KG1 (cell line): ENCODE measurements at places on chromosomes 6 and 20.
A peak's percentile ranks its signal among the peaks of the same experiment; 100 is the strongest.

GRCh38 chr20:5180421-5180820 is 53.6 kb downstream of the CDS2 start:
- DNase-seq = no peak

DNA sequence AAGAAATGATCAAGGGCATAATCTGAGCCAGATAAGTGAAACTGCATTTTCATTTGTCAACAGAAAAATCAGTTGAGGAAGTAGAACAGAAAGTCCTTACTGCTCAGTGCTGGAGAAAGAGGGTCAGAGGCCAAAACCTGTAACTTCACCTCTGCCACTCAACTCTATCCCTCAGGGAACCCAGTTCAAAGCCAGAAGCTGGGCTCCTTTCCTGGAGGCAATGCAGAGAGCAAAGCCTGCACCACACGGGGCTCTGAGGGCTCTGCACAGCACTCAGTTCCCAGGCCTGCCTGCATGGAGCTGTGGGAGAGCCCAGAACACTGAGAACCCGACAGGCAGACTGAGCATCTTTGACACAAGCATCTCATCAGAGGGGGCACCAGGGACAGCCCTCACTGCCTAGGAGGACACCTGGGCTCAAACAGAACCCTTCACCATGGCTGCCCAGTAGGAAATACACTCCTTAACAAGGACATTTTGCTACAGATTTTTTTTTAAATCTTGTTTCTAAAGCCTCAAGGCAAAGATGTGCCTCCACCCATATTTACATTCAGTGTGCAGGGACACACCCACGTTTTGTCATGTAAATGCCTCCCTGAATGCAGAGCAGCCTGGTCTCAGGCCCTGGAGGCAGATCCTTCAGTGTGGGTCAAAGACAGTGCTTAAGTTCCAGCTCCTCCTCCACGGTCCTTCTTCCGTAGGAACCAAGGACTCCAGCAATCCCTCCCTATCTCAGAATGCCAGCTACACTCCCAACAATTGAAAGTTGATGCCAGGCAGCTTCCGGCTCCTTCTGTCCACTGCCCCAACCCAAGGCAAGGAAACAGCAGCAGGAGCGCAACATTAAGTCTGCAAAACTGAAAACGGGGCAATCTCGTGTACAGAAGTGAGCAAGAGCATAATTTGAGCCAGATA is 6.6 kb downstream of the RNASET2 start:
- DNase-seq = no peak

DNA sequence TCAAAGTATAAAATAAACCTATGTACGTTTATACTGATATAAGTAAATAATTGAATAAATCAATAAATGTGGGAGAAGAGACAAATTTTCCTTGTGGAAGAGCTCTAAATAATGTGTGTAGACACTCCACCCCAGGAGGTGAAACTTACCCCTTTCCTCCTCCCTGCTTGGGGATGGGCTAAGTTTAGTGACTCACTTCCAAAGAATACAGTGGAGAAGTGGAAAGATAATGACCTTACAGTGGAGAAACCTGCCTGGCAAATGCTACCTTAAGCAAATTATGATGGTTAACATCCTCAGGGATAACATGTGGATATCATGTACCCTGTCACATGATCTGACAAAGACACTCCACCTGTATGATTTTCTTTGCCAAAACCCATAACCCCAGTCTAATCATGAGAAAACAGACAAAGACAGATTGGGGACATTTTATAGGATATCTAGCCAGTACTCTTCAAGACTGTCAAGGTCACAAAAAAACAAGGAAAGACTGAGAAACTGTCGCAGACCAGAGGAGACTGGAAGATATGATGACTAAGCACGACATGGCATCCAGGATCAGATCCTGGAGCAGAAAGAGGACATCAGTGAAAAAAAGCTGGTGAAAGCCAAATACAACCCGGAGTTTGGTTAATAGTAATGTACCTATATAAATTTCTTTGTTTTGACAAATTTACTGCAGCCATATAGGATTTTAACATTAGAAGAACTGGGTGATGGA is 195.5 kb upstream of the PRDM1 start:
- DNase-seq = no peak

DNA sequence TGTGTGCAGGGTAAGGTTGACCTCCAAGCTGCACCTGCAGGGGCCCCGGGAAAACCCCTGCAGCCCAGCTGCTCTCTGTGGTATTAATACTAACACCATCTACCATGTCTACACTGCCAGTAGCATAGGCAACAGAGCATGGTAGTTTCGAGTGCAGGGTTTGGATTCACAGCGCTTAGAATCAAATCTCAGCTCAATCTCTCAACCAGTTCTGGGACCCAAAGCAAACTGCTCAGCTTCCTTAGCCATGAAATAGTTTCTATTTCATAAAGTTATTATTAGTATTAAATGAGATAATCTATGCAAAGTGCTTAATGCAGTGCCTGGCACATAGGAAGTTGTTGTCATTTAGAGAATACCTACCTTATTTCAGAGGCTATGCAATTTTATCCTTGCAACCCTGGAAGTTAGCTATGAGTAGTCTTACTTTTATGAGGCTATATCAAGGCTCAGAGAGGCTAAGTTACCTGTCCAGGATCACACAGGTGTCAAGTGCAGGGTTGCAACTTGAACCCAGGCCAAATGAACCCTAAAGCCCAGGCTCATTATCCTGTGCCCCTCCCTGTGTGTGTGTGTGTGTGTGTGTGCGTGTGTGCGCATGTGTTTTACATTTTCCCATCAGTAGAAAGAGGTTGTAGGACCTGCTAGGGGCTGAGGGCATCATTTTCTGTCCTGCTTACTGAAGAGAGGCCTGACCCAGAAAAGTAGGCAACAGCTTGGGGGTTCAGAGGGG is 27.6 kb upstream of the MRPS18A start:
- no peak for DNase-seq

- no peak for DNase-seq
Observed at GRCh38 chr20:830011-830521, 3.4 kb upstream of the FAM110A start.

DNA sequence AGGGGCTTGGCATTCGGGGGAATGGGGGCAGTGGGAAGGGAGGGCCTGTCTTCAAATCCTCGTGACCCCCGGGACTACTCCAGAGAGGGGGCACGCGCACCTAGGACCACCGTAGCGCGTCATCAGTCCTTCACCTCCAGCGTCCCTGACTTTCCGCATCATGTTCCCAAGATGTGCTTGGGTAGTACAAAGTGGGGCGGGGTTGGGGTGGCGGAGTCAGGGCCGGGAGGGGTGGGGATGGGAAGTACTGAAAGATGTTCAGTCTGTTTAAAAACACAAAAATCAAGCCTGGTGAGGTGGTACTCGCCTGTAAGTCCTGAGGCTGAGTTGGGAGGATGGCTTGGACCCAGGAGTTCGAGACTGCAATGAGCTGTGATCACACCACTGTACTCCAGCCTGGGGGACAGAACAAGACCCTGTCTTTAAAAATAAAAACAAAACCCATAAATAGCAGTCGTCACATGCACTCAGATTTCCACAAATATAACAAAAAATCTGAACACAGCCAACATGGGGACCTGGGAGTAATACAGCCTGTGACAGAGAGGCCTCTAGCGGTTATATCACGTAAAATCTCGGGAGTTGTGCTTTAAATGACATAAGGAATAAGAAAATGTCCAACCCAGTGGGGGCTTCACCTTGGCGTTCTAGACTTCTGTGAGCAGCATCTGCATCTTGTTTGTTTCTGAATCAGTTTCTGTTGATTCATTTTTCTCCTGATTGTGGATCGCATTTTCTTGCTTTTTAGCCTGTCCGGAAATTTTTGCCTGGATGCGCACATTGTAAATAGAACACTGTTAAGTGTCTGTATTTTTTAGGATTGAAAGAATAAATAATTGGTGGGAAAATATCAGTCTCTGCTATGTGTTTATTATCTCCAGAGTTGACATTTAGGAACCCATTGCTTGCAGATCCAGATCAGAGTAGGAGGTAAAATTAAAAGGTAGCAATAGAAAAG is 698 bp upstream of the LRP11 start:
- peak; percentile 47 for DNase-seq

- no peak for DNase-seq
Observed at GRCh38 chr6:104239971-104240370, 619.7 kb downstream of the HACE1 start.

DNA sequence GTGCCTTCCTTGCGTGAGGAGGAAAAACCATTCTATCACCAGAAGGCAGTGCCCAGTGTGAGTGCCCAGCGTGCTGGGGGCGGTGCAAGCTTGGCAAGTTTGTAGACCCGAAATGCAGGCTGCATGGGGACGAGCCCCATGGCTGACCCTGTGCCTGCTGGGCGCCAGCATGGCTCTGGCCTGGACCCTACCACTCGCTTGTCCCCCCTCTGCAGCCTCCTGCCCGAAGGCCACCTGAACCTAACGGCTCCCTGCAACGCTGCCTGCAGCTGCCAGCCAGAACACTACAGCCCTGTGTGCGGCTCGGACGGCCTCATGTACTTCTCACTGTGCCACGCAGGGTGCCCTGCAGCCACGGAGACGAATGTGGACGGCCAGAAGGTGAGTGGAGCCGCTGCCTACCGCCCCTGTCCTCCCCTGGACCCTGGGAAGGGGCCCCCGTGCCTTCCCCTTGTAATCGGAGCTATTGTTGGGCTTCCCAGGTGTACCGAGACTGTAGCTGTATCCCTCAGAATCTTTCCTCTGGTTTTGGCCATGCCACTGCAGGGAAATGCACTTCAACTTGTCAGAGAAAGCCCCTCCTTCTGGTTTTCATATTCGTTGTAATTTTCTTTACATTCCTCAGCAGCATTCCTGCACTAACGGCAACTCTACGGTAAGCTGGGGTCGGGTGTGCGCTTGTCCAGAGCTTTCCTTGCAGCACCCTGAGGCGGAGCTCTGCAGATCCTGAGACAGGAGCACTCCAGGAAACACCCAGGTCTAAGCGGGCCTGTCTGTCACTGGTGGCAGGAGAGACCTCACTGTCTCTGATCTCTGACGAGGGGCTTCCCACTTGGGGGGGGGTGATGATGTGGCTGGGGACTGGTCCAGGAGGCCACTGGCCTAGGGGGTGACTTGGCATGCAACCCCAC is 25.5 kb downstream of the SLCO4A1 start:
- DNase-seq = no peak

DNA sequence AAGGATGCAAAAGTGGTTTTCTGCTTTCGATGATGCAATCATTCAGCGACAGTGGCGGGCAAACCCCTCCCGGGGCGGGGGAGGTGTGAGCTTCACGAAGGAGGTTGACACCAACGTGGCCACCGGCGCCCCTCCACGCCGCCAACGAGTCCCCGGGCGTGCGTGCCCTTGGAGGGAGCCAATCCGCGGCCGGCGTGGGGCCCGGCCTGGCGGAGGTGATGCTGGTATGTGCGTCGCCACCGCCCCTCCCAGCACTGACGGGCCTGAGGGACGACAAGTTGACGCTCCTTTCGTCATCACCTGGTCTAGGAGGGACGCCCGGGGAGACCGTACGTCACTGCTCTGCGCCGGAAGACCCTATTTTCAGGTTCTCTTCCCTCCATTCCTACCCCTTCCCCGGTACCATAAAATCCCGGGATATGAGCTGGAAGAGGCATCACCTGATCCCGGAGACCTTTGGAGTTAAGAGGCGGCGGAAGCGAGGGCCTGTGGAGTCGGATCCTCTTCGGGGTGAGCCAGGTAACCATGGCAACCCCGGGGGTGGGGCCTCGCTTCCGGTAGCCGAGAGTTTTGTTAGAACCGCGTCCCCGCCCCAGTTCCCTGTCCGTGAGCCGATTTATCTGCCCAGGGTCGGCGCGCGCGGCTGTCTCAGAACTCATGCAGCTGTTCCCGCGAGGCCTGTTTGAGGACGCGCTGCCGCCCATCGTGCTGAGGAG is at the start of gene DXO:
Gene DXO, minus strand, starts transcription at position 146 of the 716 bp plus-strand sequence. CDS start 463 bp downstream, outside the sequence.
- DNase-seq = peak; percentile 96

DNA sequence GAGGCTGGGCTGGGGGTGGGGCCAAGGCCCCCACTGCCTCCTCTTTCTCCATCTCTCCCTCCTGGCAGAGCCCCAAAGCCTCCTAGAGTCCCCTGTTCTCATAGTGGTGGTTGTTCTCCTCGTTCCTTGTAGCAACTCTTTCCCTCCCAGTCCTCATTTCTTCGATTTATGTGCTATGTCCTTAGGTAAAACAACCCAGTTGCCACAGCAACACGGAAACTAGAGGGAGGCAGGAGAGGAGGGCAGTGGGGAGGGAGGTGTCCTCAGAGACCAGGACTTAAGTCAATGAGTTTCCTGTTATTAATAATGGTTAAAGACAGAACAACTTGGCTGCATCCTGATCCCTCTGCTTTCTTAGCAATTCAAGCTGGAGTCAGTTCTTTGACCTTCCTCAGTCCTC is 161.0 kb downstream of the INSM1 start:
- DNase-seq = no peak
